H9 (cell line): ENCODE measurements at places on chromosomes 4 and X.

DNA sequence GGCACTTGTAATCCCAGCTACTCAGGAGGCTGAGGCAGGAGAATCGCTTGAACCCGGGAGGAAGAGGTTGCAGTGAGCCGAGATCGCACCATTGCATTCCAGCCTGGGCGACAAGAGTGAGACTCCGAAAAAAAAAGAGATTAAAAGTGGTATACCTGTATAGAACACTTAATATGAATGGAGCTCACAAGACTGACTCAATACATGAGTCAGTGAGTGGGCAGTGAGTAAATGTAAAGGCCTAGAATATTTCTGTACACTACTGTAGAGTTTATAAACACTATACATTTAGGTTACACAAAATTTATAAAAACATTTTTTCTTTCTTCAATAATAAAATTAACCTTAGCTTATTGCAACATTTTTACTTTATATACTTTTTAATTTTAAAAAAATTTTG, 93.8 kb downstream of the CENPC start:
- no peak overlapping the region for H3K4me3 ChIP-seq
- H3K36me3 ChIP-seq = peaks cover 1% of the 10 kb centered on the region; the same call in 1 of the 3 replicates
- DNase-seq = no peak
- no peaks in the 10 kb centered on the region for H3K27me3 ChIP-seq

GRCh38 chr4:20044502-20044911, 207.2 kb upstream of the SLIT2 start:
- peaks cover 6% of the 10 kb centered on the region for H3K4me1 ChIP-seq
- H3K27ac ChIP-seq = no peak overlapping the region
- no peak for DNase-seq
- no peaks in the 10 kb centered on the region for H3K36me3 ChIP-seq

GRCh38 chr4:113639326-113639725, 122.2 kb downstream of the CAMK2D start:
- no peaks in the 10 kb centered on the region for H3K36me3 ChIP-seq
- DNase-seq = no peak
- H3K27me3 ChIP-seq = no peaks in the 10 kb centered on the region
- H3K4me1 ChIP-seq = no peaks in the 10 kb centered on the region; the same call in 1 of the 2 replicates
- no peak overlapping the region for H3K4me3 ChIP-seq
- no peak overlapping the region for H3K27ac ChIP-seq

DNA sequence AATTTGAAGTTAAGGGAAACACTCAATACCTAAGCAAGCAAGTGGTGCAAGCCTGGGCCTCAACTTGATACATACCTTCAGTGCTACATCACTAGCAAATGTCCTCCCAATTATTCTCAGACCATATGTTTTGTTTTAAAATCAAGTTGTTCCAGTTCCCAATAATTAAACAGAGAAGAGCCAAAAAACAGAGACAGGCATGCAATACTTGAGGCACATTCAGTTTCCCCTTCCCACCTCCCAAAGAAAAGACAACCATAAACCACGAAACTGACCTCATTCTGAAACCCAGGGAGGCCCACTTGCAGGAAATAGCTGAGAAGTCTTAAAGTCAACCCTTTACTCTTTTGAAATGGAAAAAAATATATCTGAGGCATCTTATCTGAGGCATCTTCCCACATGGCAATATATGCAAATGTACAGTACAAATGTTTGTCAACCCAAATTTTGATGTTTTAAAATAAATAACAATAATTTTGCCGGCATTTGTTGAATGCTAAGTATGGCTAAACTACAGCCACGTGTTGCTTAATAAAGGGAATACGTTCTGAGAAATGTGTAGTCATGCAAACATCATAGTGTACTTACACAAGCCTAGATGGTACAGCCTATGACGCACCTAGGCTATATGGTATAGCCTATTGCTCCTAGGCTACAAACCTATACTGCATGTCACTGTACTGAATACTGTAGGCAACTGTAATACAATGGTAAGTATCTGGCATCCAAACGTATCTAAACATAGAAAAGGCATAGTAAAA, 147.5 kb downstream of the TSPAN5 start:
- no peak overlapping the region for H3K4me3 ChIP-seq
- DNase-seq = no peak
- H3K36me3 ChIP-seq = no peaks in the 10 kb centered on the region
- no peaks in the 10 kb centered on the region for H3K27me3 ChIP-seq
- H3K4me1 ChIP-seq = peaks cover 3% of the 10 kb centered on the region; the same call in 1 of the 2 replicates
- H3K27ac ChIP-seq = no peak overlapping the region

GRCh38 chr4:34293459-34293858, 1950.9 kb downstream of the ARAP2 start:
- no peaks in the 10 kb centered on the region for H3K4me1 ChIP-seq
- H3K4me3 ChIP-seq = no peak overlapping the region
- H3K27me3 ChIP-seq = no peaks in the 10 kb centered on the region
